Cardiac septum (tissue), 1 donor: ENCODE measurements at places on chromosomes 5 and 9. TPM values are rescaled to one million over a fixed set of nuclear protein-coding genes. Genes with fewer than 3 reads are reported as not detected.

DNA sequence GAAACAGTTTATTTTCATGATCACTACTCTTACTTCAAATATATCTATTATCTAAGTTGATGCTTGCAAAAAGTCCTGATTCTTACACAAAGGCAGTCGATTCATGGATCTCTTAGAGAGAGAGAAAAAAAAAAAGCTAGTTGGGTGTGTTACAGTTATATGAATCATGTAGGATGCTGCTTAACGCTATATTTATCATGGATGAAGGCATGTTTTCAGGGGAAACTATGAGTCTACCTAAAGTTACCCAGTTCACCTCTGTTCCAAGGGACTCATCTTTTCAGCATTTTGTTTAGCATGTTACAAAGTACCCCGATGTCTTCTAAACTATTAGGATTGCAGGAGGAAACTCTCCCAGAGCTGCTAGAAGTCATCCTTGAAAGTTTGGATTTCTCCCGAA lies 13.5 kb downstream of the TMC1 start:
- DNase-seq: no peak

Gene C9orf40
- 1.9 TPM for total RNA-seq

GRCh38 chr5:39639618-39640089 lies 214.9 kb upstream of the DAB2 start:
- no peak for DNase-seq

GRCh38 chr5:112253478-112254250 lies 165.4 kb downstream of the EPB41L4A start:
- no peak for DNase-seq

Gene SOHLH1
- total RNA-seq: not detected
